ENCODE measurements at places on chromosomes 2 and 18.
A peak's percentile ranks its signal among the peaks of the same experiment; 100 is the strongest.

- peak; percentile 22 for DNase-seq
Measured at GRCh38 chr18:5238371-5238976, 41.4 kb upstream of the AKAIN1 start.

GRCh38 chr2:8198766-8199382, 483.0 kb upstream of the ID2 start:
- no peak for DNase-seq

DNA sequence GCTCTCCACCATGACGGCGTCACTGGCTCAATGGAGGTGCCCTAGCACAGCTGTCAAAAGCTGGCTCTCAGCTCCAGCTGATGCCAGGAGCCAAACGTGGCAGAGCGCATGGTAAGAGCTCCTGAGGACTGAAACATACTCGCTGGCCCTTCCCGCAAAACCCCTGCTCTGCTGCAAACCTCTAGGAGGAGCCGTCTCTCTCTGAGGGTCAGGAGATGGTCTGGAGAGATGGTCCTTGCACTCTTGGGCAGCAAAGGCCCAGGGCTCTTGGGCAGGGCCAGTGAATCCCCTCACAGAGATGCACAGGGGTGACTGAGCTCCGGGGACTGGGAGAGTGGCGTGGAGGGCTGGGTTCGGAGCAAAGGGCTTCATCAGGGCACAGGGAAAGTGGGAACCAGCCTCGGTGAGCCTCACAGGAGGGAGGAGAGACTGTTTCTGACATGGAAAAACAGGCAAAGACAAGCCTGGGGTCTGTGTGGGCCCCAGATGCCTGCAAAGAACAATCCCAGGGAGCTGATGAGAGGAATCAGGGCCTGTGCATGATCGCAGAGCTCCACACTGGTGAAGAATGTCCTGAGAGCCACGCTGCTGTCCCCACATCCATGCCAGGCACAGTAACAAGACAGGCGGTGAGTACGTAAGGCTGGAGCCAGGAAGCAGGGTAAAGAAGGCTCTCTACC, 17.2 kb downstream of the SNORC start:
- DNase-seq, result no peak

- DNase-seq, result peak; percentile 49
Measured at GRCh38 chr2:47008381-47009252, 93.0 kb upstream of the MCFD2 start.

GRCh38 chr2:225276207-225276606, 123.3 kb upstream of the NYAP2 start:
- no peak for DNase-seq

- peak; percentile 86 for DNase-seq
Measured at GRCh38 chr2:55311444-55311870, 42.4 kb upstream of the MTIF2 start.

- peak; percentile 80 for DNase-seq
Measured at GRCh38 chr2:162258686-162259085, 15.4 kb upstream of the FAP start.

GRCh38 chr18:34754300-34754699, 44.2 kb downstream of the DTNA start:
- no peak for DNase-seq

- DNase-seq, result no peak
Measured at GRCh38 chr18:9426753-9427152, 48.6 kb upstream of the RALBP1 start.

GRCh38 chr18:62771494-62772270, 56.3 kb downstream of the PHLPP1 start:
- DNase-seq, result no peak

DNA sequence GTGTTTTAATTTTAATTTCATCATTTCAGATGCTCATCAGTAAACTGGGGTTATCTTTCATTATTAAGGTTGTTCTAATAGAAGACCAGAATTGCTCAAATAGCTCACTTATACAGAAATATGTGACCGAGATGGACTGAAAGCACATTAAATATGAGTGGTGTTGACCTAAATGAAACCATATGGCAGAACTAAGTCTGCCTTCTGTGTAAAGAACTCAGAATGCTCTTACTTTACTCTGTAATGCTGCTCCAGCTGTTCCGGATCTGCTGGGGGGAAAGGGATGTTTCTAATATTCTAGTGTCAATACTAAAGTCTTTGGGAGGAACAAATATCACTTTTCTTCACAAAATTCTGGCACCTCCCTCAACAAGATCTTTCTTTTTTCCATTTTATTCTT, 131.0 kb downstream of the DPP4 start:
- DNase-seq, result peak; percentile 14

- peak; percentile 20 for DNase-seq
Measured at GRCh38 chr2:20649576-20649975, 1.3 kb downstream of the HS1BP3 start.

- DNase-seq, result no peak
Measured at GRCh38 chr2:71611247-71611646, 157.9 kb downstream of the DYSF start.

DNA sequence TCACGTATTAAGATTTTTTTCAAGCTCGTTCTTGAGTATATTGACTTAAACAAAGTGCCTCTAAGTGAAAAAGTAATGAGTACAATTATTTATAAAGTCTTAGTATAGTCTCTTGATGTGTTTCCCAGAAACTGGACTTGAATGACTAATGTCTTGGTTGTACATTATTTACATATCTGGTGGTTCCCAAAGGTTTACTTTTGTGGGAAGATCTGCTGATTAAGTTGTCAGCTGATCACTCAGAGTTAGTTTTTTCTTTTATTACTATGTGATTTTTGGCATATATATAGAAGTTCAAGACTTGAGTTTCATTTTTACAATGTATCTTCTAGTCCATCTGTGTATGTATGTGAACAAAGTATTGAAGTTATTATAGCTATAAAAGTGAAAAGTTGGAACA, 29.5 kb downstream of the RNF144A start:
- peak; percentile 91 for DNase-seq

DNA sequence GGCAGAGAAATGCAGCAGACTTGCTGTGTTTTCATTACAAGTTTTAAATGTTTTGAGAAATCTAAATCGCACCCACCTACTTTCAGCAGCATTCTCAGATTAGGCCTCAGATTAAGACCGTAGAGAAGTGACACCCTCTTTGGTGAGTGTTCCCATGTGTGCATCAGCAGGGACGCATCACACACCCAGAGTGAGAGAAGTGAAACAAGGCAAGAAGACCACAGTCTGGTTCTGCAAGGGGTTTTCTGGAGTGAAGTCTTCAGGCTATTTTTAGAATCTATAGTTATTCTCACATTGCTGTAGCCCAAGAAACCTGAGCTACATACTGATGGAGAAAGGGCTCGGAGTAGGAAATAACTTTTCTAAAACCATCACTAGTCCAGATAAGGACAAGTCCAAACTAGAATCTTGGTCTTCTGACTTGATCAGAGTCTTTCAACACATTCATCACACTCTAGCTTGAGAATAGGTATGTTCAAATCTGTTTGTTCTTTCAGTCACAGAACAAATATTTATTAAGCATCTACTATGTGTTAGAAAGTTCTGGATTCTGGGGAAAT, 1216.6 kb upstream of the PIK3C3 start:
- DNase-seq, result no peak

DNA sequence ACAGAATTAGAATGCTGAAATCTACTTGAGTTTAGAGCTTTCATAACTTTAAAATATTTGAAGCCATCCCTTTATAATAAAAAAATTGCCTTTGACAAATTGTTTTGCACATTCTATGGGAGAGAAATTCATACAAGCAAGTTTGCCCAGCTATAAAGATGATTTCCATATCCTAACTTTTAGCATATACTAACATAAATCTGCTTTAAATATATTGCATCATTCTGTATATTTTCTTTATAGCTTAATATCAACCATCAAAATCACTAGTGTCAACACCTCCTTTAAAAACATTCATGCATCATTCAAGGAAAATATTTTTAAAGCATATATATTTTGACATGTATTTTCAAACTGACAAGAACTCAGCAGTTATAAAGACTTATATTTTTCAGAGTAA, 49.9 kb downstream of the WDPCP start:
- no peak for DNase-seq

DNA sequence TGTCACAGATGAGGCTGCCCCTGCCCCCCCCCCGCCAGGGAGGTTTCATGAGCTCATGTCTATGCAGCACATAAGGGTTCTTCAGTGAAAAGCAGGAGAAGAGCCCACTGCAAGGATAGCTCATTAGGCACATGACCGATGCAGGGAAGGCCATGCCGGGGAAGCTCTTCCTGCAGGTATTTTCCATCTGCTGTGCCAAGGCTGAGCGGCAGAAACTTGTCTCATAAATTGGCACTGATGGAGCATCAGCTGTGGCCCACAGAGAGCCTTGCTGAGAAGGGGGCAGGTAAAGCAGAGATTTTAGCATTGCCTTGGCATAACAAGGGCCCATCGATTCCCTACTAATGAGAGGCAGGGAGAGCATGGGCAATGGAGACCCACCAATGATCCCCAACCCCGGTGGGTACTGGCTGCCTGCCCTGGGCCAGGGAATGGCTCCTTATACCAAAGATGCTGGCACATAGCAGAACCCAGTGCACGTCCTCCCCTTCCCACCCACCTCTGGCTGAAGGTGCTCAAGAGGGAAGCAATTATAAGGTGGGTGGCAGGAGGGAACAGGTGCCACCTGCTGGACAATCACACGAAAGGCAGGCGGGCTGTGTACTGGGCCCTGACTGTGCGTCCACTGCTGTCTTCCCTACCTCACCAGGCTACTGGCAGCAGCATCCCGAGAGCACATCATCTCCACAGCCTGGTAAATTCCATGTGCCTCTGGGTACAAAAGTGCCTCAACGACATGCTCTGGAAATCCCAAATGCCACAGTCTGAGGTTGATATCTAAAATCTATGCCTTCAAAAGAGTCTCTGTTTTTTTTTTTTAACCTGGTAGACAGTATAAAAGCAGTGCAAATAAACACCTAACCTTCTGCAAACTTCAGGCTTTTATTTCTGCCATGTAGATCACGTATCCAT, 41.4 kb downstream of the STEAP3 start:
- peak; percentile 47 for DNase-seq

DNA sequence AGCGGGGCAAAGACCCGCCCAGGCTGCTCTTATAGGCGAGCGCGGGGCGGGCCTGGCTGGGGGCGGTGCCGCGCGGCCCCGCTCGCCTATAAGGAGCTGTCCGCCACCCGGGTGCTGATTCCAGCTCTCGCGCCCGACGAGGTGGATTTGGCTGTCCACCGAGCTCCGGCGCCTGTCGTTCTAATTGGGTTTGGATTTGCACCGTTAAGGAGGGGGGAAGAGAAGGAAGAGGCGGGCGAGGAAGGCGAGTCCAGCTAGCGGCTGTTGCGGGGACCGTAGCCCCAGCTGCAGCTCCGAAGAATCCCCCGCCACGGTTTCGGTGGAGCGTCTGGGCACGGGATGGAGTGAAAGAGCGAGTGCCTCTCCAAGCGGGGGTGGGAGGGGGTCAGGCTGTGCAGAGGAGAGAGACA, at the start of gene CNTNAP5:
CNTNAP5 (plus strand) TSS at position 117 of the 410 bp plus-strand sequence. CDS start 364 bp downstream, outside the sequence.
- peak; percentile 1 for DNase-seq

GRCh38 chr2:218429911-218430692, 11.2 kb downstream of the VIL1 start:
- no peak for DNase-seq

GRCh38 chr2:6888724-6889123, 11.1 kb downstream of the RSAD2 start:
- DNase-seq, result no peak

DNA sequence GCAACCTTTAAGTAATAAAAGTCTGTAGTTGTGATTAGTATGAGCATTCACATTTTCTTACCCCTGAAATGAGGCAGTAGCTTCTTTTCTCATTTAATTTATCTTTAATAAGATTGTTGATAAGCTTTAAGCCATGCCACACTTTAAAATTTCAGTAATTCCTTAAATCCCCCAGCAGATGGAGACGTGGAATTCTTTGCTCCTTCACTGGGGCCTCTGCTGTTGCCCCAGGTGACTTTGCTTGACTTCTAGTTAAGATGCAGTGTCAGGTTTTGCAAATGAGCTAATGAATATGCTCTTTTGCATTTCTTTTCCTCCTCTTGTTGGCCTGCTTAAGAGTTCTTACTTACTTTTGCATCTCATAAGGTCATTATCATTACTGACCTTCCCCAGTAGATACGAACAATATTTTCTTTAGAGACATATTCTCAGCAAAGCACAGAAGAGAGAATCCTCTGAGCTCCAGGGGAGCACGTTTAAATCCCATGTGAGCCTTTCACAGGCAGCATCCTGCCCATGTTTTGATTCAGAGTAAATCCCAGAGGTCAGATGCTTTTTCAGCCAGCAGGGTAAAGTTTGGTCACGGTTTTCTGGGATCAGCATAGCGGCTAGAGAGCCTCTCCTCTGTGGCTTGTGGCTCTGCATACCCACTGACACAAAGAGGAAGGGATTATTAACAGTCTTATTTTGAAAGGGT, 222.9 kb downstream of the PTPRM start:
- peak; percentile 63 for DNase-seq

DNA sequence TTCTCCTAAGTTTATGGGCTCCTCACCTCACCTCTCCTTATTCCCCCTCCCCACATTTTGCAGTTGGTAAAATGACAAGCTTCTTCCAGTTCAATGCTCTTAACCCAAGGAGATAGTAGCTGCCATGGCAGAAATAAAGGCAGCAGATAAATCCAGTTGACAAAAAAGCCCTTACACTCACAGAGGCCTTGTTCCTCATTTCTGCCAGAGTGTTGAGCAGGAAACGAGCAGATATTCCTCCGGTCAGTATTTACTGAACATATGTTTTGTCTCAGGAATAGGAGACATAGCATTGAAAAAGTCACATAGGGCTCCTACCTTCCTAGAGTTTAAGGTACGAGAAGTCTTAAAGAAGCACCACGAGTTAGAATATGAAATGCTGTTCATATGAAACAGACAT, 493.7 kb upstream of the TNP1 start:
- DNase-seq, result no peak

GRCh38 chr2:146414456-146414855, 1430.4 kb upstream of the ACVR2A start:
- no peak for DNase-seq

- DNase-seq, result no peak
Measured at GRCh38 chr2:181111059-181111458, 130.7 kb downstream of the UBE2E3 start.

- no peak for DNase-seq
Measured at GRCh38 chr2:95032341-95032740, 6.8 kb downstream of the MAL start.

- DNase-seq, result no peak
Measured at GRCh38 chr18:52481116-52481515, 141.1 kb downstream of the DCC start.

- no peak for DNase-seq
Measured at GRCh38 chr18:3051718-3052410, 38.9 kb upstream of the LPIN2 start.

DNA sequence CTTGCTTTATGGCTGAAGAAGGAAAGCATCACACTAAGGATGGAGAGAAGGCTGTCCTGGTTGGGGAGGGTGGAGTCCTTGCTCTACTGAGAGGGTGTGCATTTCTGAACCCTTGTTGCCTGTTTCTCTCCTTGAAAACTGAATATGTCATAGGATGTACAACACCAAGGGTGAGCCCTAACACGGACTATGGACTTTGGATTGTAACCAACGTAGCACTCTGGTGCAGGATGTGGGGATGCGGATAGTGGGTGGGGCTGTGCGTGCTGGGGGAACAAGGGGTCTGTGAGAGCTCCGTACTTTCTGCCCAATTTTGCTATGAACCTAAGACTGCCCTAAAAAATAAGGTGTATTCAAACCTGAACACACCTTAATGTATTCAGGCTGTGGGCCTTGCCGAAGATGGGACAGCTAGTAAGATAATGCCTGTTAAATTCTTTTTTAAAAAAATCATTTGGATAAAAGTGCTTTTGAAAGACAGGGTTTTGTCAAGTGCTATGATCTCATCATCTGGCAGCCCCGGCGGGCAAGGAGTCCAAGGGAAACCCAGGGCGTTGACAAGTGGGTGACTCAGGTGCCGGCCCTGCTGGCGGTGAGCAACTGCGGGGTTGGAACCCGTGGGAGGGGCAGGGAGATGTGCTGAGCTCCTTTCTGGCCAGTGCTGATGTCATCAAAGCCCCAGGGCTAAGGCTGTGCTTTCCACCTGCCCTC, 54.0 kb downstream of the GATA6 start:
- peak; percentile 96 for DNase-seq
